ENCODE measurements at places on chromosomes 5 and 9. TPM values are rescaled to one million over a fixed set of nuclear protein-coding genes. Genes with fewer than 3 reads are reported as not detected.

DNA sequence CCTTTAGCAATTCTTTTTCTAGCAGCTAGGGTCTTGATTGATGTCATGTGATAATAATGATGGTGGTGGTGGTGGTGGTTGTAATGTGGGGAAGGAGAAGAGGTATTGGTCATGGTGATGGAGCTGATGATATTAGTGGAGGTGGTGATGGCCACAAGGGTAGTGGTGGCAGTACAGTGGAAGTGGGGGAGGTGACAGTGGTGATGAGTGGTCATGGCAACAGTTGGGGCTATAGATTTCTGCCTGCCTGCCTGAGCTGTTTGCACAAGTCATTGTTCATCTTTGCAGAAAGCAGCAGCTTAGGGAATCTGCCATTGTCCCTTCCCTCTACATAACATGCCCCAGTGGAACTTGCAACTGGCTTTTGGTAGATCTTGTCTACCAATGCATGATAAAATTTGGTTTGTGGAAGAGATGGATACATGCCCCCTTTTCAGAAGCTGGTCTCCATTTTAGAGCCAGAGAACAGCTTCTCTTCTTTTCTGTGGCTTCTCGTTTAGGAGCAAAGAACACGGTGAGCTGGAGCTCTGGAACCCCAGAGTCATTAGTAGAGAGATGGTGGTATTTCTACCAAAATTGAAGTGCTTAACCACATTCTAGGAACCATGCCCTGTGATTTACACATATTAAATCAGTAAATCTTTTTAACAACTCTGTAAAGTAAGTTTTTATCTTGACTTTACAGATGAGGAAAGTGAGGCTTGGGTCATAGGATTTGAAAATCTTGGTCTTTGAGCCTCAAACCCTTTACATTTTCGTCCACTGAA, 100.3 kb downstream of the AOPEP start:
- DNase-seq, result no peak

- no peak for DNase-seq
Measured at GRCh38 chr5:136439367-136439766, 74.0 kb upstream of the TRPC7 start.

DNA sequence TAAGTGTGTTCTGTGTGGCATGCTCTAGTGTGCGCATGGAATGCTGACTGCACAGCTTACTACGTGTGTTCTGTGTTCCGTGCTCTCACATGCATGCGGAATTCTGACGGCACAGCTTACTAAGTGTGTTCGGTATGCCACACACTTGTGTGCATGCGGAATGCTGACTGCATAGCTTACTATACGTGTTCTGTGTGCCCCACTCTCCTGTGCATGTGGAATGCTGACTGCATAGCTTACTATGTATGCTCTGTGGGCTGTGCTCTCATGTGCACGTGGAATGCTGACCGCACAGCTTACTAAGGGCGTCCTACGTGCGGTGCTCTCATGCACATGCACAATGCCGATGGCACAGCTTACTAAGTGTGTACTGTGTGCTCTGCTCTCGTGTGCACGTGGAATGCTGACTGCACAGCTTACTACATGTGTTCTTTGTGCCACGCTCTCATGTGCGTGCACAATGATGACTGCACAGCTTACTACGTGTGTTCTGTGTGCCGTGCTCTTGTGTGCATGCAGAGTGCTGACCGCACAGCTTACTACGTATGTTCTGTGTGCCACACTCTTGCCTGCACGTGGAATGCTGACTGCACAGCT, 548.9 kb downstream of the IRX1 start:
- DNase-seq, result no peak

BTNL3 gene
- total RNA-seq, result not detected

NME5 gene
- not detected for total RNA-seq

Measured in CD4-positive, alpha-beta memory T cell (primary cell).